Mesothelial cell of epicardium (in vitro differentiated cells): ENCODE measurements at places on chromosomes 7 and 10. TPM values are rescaled to one million over a fixed set of nuclear protein-coding genes. Genes with fewer than 3 reads are reported as not detected.

Gene RSPH10B2
- total RNA-seq = 0.45 to 0.95 TPM in 2 of 3 replicates, not detected in the other

DNA sequence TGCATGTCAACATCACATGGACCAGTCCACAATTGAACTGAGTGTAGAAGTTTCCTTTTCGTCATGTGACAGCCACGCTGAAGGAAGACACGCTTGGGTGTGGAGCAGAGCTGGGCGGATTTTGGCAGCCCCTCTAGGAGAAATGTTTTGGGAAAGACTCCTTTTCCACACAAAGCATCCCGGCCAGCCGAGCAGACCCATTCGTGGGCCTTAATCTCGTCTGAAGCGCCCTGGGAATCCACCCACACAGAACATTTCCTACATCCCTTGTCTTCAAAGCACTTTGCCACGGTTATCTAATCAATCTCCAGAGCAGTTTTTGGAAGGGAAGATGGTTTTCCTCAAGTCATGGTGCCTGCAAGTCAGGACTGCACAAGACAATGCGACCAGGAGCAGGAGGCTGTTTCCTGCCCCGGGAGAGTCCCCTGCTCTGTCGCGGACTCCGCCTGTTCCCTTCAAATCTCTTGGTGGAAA lies 8.4 kb upstream of the IFT22 start:
- H3K27ac ChIP-seq = peak overlapping the region; percentile 67
- H3K27me3 ChIP-seq = no peaks in the 10 kb centered on the region
- peaks cover 12% of the 10 kb centered on the region for H3K4me1 ChIP-seq
- H3K36me3 ChIP-seq = no peaks in the 10 kb centered on the region
- no peak for DNase-seq

DNA sequence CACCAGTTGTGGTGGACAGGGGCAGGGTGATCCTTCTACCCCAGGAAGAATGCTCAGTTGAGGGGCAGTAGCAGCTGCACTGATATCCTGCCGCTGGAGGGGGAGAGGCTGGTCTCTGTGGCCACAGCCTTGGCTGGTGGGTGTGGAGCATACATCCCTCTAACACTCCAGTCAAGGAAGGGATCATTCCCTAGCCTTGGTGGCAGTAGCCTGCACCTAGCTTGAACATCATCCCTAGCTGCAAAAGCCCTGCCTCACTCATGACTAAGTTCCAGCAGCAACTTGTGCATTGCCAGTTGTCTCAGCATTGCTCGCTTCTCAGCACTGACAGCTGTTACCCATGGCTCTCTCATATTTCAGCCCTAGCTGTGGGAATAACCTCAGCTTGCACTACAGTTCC lies 688.9 kb upstream of the POT1 start:
- no peaks in the 10 kb centered on the region for H3K36me3 ChIP-seq
- no peaks in the 10 kb centered on the region for H3K4me1 ChIP-seq
- no peaks in the 10 kb centered on the region for H3K27me3 ChIP-seq
- H3K27ac ChIP-seq = no peak overlapping the region
- no peak overlapping the region for H3K4me3 ChIP-seq
- no peak for DNase-seq

GRCh38 chr10:60480865-60481563 lies 91.3 kb upstream of the ANK3 start:
- DNase-seq = no peak
- peaks cover 21% of the 10 kb centered on the region for H3K4me1 ChIP-seq
- no peaks in the 10 kb centered on the region for H3K27me3 ChIP-seq
- H3K27ac ChIP-seq = peak overlapping the region; percentile 74
- H3K4me3 ChIP-seq = no peak overlapping the region

Gene ZNF488
- total RNA-seq = 0.96 to 1.4 TPM (median 0.99 TPM) in 3 replicates

Gene GBX1
- 0.20 TPM in 1 of 3 replicates, not detected in the others for total RNA-seq

GRCh38 chr10:103802637-103803353 lies 52.6 kb downstream of the SH3PXD2A start:
- H3K4me3 ChIP-seq = no peak overlapping the region
- peaks cover 5% of the 10 kb centered on the region for H3K36me3 ChIP-seq
- DNase-seq = no peak
- H3K27ac ChIP-seq = no peak overlapping the region
- peaks cover 18% of the 10 kb centered on the region for H3K27me3 ChIP-seq
- H3K4me1 ChIP-seq = peaks cover 14% of the 10 kb centered on the region

GRCh38 chr10:11631890-11632587 lies 20.6 kb upstream of the USP6NL start:
- no peak for DNase-seq
- no peak overlapping the region for H3K4me3 ChIP-seq
- no peak overlapping the region for H3K27ac ChIP-seq
- no peaks in the 10 kb centered on the region for H3K4me1 ChIP-seq
- no peaks in the 10 kb centered on the region for H3K27me3 ChIP-seq
- H3K36me3 ChIP-seq = no peaks in the 10 kb centered on the region
